ENCODE measurements at places on chromosomes 1 and 21. TPM values are rescaled to one million over a fixed set of nuclear protein-coding genes. Genes with fewer than 3 reads are reported as not detected.

- no peak for DNase-seq
Observed at GRCh38 chr1:111876631-111877030, 112.8 kb downstream of the KCND3 start.

- no peak for DNase-seq
Observed at GRCh38 chr1:224266915-224267856, 62.8 kb downstream of the NVL start.

Gene XCL1
- total RNA-seq: not detected

DNA sequence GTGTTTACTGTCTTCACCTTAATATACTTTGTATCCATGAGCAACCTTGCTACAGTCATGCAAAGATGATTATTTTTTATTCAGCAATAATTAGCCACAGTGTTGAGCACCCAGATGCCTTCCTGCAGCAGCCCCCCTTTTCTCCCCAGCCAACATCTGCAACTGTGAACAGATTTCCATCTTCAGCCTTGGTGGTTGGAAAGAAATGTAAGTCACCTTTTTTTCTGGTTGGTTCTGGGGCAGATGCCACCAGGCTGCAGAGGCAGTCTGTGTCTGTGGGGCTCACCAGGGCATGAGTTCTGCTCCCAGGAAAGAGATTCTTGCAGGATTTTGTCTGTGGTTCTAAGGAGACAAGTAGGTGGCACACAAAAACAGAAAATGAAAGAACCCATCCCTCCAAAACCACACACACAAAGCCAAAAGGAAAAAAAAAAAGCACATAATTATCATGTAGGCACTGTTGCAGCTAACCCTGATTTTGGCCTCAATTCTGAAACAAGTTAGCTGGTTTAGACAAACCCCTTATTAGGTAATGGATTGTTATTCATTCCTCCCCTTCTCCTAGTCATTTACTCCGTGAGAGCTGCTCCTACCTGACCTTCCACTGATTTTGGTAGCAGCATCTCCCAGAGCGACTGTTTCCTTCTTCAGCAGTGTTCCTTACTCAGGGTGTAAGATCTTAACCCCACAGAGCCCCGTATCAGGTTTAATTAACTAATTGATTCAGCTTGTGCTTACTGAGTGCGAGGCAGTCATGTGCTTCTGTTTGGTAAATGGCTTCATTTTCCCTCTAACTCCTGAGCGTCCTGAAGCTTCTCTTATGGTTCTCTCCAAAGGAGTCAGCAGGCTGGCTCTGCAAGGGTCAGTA is 36.5 kb downstream of the GALNT2 start:
- DNase-seq: no peak

Gene UBL4B
- total RNA-seq: not detected

- DNase-seq: no peak
Observed at GRCh38 chr1:79151006-79151796, 144.7 kb upstream of the ADGRL4 start.

DNA sequence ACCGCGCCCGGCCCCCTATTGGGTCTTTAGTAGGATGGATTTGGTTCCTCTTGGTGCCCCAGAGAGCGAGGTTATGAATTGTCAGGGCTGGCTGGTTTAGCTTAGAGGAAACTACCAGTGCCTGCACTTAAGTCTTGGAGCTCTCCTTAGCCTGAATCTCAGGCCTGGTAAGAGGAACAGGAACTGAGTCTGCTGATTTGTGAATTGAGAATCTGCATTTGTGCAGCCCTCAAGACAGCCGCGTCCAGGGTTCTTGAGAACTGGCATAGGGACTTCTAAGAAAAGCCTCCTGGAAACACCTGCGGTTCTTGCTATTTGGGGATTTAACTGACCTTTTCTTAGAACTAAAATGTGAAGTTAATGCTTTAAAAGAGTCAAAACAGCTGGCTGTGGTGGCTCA is 1.7 kb downstream of the NECAP2 start:
- no peak for DNase-seq

GRCh38 chr1:64967381-64967780 is 1.0 kb upstream of the JAK1 start:
- DNase-seq: no peak

Gene PRCC
- 37.1 TPM for total RNA-seq

Gene FBXO2
- total RNA-seq: 19.4 TPM

- no peak for DNase-seq
Observed at GRCh38 chr1:60952612-60953111, 129.7 kb upstream of the NFIA start.

Gene KLHDC7A
- 5.3 TPM for total RNA-seq

Gene CNIH3
- 8.3 TPM for total RNA-seq

GRCh38 chr1:239886266-239886665 is 205.4 kb upstream of the FMN2 start:
- DNase-seq: no peak

DNA sequence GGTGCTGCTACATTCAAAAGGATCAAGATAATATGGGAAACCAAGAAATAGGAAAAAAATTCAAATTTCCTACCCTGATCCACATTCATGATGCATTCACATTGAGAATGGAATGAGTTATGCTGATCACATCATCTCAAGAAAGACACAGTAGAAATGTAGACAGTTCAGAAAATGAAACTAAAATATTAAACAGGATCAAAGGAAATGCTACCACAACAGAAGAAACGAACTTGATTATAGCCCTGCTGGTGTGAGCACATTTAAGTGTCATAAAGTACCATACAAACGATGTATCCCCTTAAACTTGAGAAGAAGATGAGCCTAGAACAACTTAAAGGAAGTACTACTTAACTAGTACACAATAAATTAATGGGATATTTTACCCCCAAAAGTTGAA is 21.3 kb downstream of the SYDE2 start:
- no peak for DNase-seq

- DNase-seq: no peak
Observed at GRCh38 chr1:25672763-25673409, 56.3 kb downstream of the MAN1C1 start.
